ENCODE measurements at places on chromosomes 6 and 20. TPM values are rescaled to one million over a fixed set of nuclear protein-coding genes. Genes with fewer than 3 reads are reported as not detected.

PCSK2 gene
- 0.32 TPM for total RNA-seq

DNA sequence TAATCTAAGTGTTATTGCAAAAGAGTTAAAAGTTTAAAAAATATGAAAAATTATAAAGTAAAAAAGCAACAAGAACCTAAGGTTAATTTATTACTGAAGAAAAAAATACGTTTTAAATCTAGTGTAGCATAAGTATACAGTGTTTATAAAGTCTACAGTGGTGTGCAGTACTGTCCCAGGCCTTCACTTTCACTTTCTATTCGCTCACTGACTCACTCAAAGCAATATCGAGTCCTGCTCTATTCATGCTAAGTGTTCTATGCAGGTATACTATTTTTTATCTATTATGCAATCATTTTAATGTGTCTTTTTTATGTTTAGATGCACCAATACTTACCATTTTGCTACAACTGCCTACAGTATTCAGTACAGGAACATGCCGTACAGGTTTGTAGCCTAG lies 113.0 kb downstream of the MANEA start:
- no peak for DNase-seq

TNFRSF21 gene
- 102 TPM for total RNA-seq

EDEM2 gene
- total RNA-seq = 36.0 TPM

DNA sequence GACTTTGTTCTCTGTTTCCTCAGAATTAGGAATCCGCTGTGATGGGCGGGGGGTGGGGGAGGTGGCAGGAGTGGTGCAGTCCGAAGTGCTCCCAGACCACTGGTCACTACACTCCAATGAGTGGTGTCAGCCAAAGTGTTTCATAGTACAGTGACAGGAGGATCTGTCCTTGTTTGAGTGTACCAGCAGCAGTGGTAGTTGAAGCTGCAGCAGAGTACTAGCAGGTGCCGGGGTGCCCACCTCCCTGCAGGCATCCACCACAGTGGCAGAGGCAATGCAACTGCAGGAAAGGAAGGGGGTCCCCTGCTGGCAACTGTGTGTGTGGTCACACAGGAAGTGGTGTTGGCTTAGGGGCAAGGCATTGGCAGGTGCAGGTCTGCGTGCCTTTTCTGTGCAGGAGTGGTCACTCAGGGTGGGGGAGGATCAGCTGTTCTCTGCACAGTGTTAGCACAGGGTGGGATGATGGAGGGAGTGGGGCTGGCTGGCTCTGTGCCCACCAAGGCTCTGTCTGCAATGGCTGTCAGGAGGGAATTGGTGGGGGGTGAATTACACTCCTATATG lies 9.7 kb downstream of the HLA-DOB start:
- DNase-seq = no peak

PFDN6 gene
- total RNA-seq = 77.0 TPM

GRCh38 chr20:32570401-32571190 lies 14.5 kb downstream of the NOL4L start:
- no peak for DNase-seq

DNA sequence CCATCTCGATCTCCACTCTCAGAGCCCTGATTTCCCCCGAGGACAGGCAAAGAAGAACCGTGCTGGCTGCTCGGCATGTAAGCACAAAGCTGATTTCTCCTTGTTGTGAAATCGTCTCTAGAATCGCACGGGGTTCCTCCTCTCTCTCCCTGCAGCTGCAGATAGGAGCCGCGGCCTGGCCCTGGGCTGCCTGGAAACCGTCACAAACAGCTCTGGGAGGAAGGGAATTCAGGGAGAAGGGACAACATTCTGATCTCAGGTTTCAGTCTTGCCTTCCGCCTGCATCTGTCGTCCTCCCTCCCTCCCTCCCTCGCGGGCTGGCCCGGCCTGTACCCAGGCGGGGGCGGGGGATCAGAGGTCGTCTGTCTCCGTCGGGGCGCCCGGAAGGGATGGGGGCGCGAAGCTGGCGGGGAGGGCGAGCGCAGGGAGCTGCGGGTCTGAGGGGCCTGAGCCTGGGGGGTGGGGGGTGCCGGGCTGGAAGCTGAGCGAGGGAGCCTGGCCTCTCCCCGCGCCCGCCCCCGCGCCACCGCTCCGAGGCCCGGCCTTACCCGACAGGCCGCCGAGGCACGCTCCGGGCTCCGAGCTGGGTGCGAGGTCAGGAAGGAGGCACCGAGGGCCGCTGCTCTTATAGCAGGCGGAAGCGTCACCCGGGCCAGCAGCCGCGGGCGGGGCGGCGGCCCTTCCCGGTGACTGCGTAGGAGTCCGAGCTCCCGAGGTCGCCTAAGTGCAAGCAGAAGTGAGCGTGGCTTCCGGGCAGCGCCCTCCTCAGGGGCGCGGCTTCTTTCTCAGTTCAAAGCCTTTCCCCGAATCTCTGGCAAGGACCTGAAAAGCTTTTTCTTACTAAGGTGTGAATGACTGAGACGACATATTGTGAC lies at the start of gene SERPINB1:
Gene SERPINB1 (minus strand): TSS at position 600 of the 875 bp plus-strand sequence. CDS start 1,277 bp downstream, outside the sequence.
- peak; percentile 94 for DNase-seq

POPDC3 gene
- total RNA-seq = 0.24 TPM

DNA sequence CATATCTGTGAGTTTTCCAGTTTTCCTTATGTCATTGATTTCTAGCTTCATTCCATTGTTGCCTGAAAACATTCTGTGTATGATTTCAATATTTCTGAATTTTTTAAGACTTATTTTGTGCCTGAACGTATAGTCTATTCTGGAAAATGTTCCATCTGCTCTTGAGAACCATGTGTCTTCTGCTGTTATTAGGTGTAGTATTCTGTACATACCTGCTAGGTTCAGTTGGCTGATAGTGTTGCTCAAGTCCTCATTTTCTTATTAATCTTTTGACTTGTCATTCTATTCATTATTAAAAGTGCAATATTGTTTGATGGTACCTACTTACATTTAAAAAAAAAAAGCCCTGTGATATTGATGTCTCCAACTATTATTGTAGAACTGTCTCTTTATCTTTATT lies 869.8 kb upstream of the MAN1A1 start:
- no peak for DNase-seq

DNA sequence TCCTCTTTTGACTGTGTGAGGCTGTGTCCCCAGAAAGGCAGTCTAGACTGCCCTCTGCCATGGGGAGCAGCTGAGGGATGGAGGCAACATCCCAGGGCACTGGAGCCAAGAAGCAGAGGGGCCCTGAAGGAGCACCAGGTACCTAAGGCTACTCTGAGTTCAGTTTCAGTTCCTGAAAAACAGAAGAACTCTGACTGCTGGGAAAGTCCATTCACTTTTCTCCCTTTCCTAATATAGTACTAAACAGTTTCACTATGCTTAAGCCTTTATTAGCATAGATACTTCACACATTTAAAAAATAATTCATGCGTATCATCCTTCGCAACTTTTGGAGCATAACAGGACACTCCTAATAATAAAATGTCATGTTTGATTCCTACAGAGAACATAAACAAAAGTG lies 130.0 kb downstream of the FOXC1 start:
- no peak for DNase-seq

DNA sequence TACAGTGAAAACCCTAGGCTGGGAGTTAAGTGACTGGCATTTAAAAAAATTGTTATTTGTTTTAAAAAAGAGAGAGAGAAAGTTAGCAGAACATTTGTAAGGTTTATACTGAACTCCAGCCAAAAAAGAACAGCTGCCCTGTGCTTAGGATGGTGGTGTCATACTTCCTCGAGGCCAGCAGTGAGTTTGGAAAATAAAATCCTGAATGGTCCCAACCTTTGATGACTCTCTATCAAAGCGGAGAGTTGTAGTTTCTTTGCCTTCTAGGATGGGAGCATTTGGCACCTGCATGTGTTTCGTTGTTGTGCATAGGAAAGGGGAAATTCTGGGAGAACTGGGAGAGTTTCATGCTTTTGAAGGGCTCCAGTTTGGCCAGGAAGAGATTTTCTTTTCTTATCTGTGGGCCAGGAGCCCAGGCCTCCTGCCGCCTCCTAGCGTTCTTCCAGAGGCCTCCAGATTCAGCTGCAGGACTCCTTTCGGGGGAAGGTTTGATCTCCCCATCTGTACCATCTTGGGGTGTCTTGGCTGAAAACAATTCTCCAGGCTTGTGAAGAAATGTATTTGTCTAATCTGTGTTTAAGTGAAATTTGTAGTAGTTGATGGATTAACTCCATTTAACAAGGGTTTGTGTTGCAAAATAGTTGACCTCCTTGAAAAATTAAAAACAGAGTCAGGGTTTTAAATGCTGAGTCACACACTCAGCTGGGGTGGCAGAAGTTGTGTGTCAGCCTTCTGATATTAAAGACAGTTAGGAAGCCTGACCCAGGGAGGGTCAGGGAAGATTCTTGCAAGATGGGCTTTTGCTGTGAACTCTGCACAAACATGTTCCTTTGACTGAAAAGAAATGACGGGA lies 63.4 kb downstream of the TXNDC5 start:
- DNase-seq = no peak

GRCh38 chr6:35970181-35970580 lies 49.3 kb upstream of the SRPK1 start:
- DNase-seq = no peak

DNA sequence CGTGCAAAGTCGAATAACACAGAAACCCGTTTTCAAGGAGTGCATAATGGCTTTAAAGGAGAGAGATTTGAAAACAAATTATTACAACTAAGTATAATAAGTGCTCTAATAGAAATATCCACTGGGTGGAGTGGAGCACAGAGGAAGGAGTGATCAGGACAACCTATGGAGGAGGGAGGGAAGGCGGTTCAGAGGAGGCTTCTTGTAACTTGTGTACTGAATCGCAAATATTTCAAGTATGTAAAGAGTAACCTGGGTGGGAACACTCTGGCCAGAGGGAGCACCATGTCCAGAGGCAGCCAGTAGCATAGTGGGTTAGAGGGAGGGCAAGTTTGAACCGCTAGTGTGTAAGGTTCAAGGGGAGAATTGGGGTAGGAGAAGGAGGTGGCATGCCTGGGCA lies 21.6 kb upstream of the TNFAIP3 start:
- DNase-seq = no peak

GRCh38 chr6:40713002-40713719 lies 126.0 kb upstream of the LRFN2 start:
- no peak for DNase-seq

- no peak for DNase-seq
Measured at GRCh38 chr6:84521511-84521910, 242.9 kb downstream of the TBX18 start.

- peak; percentile 22 for DNase-seq
Measured at GRCh38 chr20:39676241-39676640, 714.1 kb downstream of the DHX35 start.

SEMG1 gene
- 1.0 TPM for total RNA-seq

GRCh38 chr6:137973201-137973600 lies 106.1 kb downstream of the TNFAIP3 start:
- DNase-seq = no peak

SRMS gene
- 0.49 TPM for total RNA-seq

DNA sequence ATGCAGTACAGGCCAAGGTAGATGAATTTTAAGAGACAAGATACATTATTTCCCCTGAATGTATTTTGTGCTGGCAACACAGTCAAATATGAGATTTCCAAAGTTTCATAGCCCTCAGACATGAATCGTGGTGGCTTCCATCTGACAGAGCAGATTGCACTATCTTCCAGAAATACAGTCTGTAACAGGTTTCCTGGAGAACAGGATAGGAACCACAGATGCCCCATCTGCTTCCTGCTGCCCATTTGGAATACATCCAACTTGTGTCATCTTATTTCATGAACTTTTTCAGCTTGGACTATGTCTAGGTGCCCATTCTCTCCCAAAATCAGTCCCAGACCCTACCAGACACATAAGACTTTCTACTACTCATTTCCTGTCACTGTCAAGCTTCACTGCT lies 426.0 kb downstream of the KIF16B start:
- no peak for DNase-seq

DNA sequence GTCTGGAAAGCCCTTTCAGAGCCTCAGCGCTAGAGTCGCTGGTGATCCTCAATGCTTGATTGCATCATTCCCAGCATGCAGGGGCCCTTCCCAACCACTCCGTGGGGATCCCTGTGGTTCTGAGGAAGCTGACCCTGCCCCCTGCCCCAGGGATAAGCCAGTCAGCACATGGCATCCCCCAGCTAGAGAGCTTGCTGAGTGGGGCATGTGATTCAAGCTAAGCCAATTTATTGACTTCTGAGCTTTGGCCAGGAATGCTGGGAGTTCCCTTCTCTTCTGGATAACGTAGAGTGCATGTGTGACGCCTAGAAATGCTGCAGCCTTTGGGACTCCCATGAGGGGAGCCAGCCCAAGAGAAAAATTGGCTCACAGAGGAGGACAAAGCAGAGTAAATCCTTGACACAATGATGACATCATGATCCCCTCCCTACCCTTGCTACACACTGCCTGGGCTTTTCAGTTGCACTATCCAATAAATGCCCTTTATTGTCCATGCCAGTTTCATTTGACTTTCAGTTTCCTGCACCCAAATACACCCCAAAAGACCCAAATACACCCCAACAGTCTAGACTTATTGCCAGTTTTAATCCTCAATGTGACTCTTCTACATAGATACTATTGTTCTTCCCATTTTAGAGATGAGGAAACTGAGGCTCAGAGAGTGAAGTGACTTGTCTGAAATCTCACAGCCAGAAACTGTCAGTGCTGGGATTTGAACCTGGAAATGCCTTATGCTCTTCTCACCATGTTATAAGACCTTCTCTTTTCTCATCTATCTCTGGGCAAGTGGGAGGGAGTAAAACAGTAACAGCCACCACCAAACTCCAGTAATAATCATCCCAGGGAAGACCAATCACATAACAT lies 34.3 kb downstream of the KCNB1 start:
- no peak for DNase-seq

- no peak for DNase-seq
Measured at GRCh38 chr6:44737341-44737740, 349.8 kb downstream of the CDC5L start.

DNA sequence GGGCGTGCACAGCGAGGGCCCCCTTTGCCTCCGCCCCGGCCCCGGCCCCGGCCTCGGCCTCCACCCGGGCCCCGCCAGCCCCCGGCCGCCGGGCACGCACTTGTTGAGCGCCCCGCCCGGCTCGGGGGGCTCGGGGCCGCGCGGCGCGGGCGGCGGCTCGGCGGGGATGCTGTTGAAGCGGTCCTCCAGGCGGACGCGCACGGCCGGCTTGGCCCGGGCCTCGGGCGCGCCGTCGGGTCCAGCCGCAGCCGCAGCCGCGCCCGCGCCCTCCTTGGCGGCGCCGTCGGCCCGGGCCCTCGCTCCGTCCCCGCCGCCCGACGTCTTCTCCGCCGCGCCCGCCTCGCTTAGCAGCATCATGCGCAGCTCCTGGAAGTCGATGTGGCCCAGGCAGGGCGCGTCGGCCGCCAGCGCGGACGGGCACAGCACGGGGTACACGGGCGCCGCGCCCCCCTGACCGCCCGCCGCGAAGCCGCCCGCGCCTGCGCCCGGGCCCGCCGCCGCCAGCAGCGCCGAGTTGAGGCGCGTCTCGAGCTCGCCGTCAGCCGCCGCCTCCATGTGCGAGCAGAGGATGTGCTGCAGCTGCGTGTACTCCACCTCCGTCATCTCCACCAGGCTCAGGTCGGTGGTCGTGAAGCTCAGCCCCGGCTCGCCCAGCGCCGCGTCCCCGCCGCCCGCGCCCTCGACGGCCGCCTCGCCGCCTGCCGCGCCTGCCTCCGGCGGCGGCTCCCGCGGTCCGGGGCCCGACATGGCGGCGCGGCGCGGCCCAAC lies 514 bp downstream of the TCFL5 start:
- DNase-seq = no peak

- DNase-seq = no peak
Measured at GRCh38 chr20:44810061-44810390, 320 bp downstream of the RIMS4 start.

TNXB gene
- total RNA-seq = 20.1 TPM

DEFB124 gene
- total RNA-seq = not detected
